LNCaP clone FGC (cell line): ENCODE measurements at places on chromosomes 6 and 20.

- DNase-seq, result no peak
These were observed 13.6 kb downstream of the HEBP2 start for GRCh38 chr6:138417493-138418117.

- no peak for DNase-seq
These were observed 49.9 kb upstream of the TAGAP start for GRCh38 chr6:159094444-159095252.

DNA sequence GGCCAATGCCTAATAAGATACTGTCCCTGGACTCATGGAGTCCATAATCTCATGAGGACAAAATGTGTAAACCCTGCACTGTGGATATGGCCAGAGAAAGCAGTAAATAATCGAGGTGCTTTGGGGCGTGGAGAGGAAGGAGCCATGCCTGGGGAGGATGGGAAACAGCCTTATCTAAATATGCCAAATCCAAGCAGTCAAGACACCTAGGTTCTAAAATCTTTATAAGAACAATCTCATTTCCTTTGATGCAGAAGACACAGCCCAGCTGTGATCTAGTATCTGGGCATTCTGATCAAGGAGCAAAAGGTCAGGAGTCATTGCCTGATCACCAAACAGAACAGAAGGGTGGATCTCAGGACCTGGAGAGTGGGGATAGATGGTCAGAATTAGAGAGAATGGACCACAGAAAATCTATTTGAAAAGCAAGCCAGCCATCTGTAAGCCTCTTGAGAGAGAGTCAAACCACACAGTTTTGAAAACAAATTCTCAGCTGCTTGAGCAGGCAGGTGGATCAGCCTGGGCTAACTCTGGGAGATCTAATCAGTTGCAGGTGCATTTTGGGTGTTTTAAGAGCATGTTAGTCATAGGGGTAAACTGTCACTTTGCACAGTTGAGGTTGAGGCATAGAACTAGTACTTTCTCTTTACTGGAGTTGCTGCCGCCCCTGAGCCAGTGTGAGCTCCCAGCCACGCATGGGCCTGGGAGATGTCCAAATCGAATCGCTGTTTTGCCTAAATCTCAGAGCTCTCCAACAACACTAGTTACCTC is 130.8 kb upstream of the TNFAIP3 start:
- DNase-seq, result no peak

- no peak for DNase-seq
These were observed 4.4 kb downstream of the HLA-E start for GRCh38 chr6:30493643-30494250.

- DNase-seq, result no peak
These were observed 18.3 kb downstream of the KIF6 start for GRCh38 chr6:39706819-39707335.

- no peak for DNase-seq
These were observed 13.7 kb upstream of the PLCG1 start for GRCh38 chr20:41123631-41124030.

DNA sequence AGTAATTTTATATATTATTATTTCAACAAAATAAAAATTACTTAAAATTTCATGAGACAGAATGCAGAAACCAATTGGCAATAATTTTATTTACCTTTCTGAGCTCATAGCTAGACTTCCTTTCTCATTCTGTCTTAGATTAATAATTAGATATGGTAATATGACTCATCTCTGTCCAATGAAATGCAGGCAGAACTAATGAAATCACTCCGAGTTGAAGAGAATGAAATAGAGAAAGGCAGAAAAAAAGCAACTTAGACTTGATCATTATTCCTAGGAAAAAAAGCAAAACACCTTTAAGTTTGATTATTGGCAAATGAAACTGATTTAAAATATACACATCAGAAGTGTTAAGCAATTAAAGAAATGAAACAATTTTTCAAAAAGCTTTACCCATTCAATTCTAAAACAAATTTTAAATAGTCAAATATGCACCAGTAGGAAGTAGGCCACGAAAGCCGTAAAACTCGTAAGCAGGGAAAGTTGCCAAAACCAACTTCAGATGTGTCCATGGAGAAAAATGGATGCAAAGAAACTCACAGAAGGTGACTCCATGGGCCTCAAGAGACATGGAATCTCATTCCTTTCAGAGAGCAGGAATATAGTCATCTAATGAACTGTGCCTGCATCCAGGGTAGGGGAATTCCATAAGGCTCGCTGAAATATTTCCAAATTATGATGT is 293.8 kb upstream of the RGS17 start:
- DNase-seq, result peak; percentile 14
